GM12864 (cell line): ENCODE measurements at places on chromosomes 12 and 14.

DNA sequence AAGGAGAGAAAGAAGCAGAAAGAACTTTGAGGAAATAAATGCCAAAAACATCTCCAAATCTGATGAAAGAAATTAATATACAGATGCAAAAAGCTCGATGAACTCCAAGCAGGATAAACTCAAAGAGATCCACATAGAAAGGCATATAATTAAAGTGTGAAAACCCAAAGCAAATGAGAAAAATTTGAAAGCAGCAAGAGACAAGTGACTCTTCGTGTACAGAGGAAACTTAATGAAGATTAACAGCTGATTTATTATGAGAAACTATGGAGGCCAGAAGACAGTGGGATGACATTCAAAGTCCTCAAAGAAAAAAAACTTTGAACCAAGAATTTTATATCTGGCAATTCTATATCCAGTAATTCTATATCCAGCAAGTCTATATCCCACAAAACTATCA is 163.0 kb upstream of the TMCC3 start:
- DNase-seq, result no peak

- no peak for DNase-seq
Observed at GRCh38 chr12:39815746-39816145, 196.1 kb upstream of the ABCD2 start.

GRCh38 chr14:39060818-39061437 is 42.1 kb downstream of the SEC23A start:
- peak; percentile 42 for DNase-seq

GRCh38 chr12:105168006-105168405 is 60.5 kb downstream of the WASHC4 start:
- no peak for DNase-seq

GRCh38 chr12:53461059-53461458 is 9.2 kb downstream of the PCBP2 start:
- no peak for DNase-seq

DNA sequence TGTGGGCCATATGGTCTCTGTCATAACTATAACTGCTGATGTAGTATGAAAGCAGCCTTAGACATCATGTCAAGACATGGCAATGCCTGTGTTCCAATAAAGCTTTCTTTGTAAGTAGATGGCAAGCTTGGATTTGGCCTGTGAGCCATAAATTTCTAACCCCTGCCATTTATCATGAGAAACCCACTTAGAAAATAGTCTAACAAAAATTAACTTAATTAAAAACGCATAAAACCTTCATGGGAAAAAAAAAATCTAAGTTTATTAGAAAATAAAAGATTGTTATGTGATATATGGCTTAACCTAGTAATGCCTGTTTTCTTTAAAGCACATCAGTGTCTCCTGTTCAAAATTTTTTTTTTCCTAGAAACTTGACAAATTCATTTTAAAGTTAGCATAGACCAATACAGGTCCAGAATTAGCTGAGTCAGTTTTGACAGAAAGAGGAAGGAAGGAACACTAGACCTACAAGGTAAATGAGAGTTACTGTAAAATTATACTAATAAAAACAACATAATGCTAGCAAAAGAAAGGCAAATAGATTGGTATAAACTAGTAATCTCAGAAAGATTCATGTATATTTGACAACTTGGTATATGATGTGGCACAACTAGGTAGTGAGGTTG is 68.2 kb downstream of the USP15 start:
- DNase-seq, result no peak

- no peak for DNase-seq
Observed at GRCh38 chr12:101792046-101792931, 38.5 kb downstream of the GNPTAB start.

GRCh38 chr12:131942671-131943070 is 7.1 kb upstream of the EP400 start:
- no peak for DNase-seq

DNA sequence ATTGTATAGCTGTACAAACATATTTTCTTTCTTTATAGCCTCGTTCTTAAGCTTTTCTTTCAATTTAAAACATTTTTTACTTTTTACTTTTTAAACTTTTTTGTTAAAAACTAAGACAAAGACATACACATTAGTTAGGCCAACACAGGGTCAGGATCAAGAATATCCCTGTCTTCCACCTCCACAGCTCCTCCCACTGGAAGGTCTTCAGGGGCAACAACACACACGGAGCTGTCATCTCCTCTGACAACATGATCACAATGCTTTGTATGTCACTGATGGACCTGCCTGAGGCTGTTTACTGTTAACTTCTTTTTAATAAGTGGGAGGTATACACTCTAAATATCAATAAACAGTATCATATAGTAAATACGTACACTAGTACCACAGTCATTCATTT is 191.3 kb downstream of the SYT10 start:
- no peak for DNase-seq

DNA sequence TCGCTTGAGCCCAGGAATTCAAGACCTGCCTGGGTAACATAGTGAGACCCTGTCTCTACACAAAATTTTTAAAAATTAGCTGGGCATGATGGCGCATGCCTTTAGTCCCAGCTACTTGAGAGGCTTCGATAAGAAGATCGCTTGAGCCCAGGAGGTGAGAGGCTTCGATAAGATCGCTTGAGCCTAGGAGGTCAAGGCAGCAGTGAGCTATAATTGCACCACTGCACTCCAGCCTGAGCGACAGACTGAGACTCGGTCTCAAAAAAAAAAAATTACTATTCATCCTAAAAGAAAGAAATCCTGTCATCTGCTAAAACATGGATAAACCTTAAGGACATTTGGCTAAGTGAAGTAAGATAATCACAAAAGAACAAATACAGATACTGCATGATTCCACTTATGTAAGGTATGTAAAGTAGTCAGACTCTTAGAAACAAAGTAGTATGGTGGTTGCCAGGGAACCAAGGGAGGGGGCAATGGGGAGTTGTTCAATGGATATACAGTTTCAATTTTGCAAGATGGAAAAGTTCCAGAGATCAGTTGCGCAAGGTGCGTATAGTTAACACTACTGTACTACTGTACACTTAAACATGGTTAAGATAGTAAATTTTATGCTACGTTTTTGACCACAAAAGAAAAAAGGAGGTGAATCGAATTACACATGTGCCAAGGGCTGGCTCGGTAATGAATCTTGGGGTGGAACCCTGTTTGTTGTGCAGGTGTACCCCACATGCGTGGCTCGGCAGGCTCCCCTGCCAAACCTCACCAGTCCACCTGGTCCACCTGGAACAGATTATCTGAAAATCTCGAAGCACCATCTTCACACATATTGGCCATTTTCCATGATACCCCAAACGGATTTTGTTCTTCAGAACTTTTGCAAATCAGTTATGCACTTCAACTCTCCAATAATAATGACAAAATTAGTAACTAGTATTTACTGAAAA is 18.3 kb upstream of the ATP2A2 start:
- no peak for DNase-seq

DNA sequence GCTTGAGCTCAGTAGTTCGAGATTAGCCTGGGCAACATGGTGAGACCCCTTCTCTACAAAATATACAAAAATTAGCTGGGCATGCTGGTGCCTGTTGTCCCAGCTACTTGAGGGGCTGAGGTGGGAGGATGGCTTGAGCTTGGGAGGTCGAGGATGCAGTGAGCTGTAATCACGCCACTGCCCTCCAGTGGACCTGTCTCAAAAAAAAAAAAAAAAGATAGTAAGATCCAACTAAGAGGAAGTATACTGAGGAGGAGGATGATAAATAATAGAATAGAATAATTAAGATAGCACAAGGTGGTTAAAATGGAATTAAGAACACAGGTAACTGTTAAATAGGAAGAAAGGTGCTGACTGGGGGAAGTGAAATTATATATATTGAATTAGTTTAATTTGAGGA is 37.0 kb upstream of the BAZ1A start:
- DNase-seq, result no peak

DNA sequence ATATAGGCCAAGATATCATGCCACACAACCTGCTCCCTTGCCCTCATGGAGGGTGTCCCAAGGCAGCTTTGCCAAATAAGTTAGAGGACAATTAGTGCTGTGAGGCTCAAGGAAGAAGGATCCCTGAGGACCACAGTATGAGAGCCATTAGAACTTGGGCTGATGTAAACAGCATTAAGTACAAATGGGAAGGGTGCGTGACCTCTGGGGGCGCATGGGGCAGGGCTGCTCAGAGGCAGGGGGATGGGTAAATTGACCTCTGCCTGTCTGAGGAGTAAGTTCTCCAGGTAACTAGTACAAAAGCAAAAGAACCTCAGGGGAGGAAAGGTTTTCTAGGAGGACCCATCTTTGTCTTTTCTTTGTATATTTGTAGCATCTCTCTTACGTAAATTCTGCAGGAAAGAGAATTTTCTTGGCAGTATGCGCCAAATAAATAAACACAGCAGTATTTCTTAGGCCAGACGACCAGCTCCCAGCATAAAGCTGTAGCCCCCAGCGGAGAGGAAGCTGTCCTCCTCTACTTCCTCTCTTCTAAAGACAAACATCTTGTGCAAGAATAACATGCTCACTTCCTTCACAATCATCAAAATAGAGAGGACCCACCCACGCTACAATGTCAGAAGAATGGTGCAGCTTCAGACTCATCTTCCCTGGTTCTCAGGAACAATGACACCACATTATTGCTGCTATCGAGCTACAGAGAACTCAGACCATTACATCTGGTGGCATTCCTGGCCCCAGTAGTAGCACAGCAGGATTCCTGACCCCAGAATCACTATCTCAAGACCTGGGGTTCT is 16.4 kb upstream of the VWF start:
- no peak for DNase-seq

GRCh38 chr14:29861996-29862395 is 65.7 kb downstream of the PRKD1 start:
- no peak for DNase-seq

GRCh38 chr14:32635061-32635719 is 303.5 kb upstream of the NPAS3 start:
- DNase-seq, result no peak
